ENCODE measurements at places on chromosomes 5 and 9. TPM values are rescaled to one million over a fixed set of nuclear protein-coding genes. Genes with fewer than 3 reads are reported as not detected.

The GABRG2 gene
- total RNA-seq: not detected

The PLPP6 gene
- total RNA-seq: 6.1 TPM

The HSD17B3 gene
- total RNA-seq: not detected

The GRIN1 gene
- 0.05 TPM for total RNA-seq

The SPATA31D3 gene
- total RNA-seq: not detected

The FOXD4 gene
- total RNA-seq: 0.17 TPM

The CA9 gene
- total RNA-seq: not detected

The WNT8A gene
- total RNA-seq: not detected

The NUDT2 gene
- 61.9 TPM for total RNA-seq

The RASA1 gene
- total RNA-seq: 44.1 TPM

The SLC45A2 gene
- 0.09 TPM for total RNA-seq
